ENCODE measurements at places on chromosomes 13 and 19.

GRCh38 chr19:34402074-34402600 lies 2.1 kb upstream of the PDCD2L start:
- DNase-seq = no peak

GRCh38 chr19:36850559-36851442 lies at the start of gene ZNF345:
Gene ZNF345, plus strand, starts transcription at chr19:36850876. Its CDS starts 25,955 bp downstream, at chr19:36876831.
- DNase-seq = peak; percentile 94

GRCh38 chr19:48842789-48843162 lies 6.5 kb upstream of the HSD17B14 start:
- no peak for DNase-seq

DNA sequence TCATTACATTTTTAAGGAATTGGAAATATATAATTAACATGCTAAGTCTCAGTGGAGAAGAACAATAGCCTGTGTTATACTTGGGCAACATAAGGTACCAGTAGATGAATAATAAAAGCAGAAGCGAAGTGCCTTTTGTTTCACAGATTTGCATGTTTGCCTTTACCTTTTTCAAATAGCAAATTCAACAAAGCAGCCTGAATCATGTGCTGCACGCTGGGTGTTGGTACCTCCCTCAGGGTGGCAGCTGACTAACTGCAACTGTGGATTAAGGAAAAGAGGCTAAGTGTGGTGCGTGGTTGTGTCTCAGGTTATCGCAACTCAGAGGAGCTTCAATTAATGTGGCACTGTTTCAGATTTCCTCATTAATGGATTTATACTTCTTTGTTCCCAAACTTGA lies 189.0 kb downstream of the LMO7 start:
- DNase-seq = no peak

DNA sequence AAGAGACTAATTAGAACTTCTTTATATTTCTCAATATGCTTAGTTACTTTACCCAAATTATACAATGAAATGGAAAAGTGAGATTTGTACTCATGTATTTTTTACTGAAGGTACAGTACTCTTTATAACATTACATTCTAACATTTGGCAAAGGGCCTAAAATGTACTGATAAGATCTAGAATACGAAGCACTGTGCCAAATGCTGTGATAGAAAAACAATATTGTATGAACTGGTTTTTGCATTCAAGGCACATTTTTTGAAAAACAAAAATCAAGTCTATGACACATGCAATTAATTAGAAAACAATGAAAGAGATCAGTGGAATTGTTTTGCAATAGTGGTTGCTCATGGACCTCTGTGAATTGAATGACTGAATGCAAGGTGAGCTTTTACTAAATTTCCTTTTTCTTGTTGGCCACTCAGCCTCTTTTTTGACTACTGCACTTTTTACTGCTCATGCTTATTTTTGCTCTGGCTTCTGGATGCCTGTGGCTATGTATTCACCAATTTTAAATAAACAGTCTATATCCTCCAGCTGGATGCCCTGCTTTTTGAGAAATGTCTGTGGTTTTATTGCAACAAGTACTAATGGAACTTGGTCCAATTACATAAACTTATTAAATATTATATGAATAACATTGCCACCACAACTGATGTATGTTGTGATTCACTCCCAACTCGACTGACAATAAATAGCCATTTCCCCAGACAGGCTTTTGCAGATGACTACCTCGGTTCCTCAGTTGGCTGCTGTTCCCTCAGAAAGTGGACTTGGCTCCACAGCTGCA lies 41.4 kb upstream of the OBI1 start:
- DNase-seq = no peak

DNA sequence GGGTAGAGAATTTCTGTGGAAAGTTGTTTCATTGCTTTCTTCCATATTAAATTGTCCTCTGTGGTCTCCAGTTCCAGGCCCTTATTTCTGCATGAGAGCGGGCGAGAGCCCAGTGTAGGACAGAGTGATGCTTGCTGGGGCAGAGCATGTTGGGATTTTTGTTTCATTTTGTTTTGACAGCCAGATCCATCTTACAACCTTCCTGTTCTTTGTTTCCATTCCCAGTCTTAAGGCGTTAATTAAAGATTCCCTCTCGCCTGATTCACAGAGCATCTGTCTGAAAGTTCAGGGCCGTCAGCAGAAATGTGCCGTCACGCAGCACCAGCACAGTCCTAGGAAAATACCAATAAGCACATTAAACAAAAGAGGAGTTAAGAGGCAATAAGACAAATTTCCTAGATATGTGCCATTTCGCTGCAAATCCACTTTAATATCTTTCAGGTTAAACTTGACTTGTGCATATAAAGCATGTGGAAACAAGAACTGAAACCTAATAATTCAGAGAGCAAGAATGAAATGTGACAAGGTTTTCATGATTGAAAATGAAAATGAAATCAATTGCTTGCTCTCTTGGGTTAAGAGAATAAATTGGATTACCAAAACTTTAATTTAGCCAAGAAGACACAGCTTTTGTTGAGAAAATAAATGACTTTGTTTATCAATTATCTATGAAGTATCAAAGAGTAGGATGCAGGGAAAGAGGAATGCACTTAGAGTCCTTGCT lies 210.7 kb upstream of the SLC10A2 start:
- no peak for DNase-seq

GRCh38 chr19:33778089-33778791 lies 18.4 kb upstream of the KCTD15 start:
- DNase-seq = peak; percentile 63

DNA sequence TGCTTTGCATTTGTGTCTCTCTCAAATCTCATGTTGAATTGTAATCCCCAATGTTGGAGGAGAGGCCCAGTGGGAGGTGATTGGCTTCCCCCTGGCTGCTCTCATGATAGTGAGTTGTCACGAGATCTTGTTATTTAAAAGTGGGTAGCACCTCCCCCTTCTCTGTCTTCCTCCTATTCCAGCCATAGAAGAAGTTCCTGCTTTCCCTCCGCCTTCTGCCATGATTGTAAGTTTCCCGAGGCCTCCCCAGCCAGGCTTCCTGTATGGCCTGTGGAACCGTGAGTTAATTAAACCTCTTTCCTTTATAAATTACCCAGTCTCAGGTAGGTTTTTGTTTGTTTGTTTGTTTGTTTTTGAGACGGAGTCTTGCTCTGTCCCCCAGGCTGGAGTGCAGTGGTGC lies 3.8 kb downstream of the LILRA4 start:
- DNase-seq = no peak

- no peak for DNase-seq
Observed at GRCh38 chr13:97435323-97435722, 1.4 kb downstream of the RAP2A start.

DNA sequence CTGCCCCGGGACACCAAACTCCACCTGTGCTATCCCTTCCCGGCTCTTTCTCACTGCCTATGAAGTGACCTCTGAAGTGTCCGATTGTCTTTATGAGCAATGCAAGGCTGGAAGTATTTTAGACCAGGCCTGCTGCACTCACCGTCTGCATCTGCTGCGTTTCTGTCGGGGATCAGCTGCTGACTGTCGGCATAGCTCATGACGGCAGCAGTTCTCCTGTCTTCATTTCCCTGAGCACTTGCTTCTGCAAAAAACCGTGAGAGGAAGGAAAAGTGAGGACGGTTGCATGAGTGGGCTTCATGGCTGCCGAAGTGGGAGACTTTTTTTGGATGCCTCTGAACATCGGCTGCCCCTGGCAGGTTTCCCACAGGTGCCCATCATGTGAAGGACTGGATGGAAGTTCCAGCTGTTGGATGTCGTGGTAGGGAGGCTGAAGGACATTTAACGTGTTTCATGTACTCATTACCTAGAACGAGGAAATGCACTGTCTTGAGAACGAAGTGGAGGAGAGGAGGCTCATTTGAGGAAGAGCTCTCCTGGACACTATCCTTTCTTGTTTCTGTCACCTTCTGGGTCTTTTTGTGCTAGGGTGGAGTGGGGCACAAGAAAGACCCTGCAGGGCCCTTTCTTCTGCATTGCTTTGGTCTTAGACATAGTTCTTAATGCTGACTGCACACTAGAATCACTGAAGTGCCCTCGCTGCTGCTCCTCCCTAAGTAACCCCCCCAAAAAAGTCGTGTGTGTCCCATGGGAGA lies 94.7 kb downstream of the RNASEH2B start:
- DNase-seq = no peak

- DNase-seq = no peak
Observed at GRCh38 chr19:19217099-19217498, 5.3 kb downstream of the NCAN start.

DNA sequence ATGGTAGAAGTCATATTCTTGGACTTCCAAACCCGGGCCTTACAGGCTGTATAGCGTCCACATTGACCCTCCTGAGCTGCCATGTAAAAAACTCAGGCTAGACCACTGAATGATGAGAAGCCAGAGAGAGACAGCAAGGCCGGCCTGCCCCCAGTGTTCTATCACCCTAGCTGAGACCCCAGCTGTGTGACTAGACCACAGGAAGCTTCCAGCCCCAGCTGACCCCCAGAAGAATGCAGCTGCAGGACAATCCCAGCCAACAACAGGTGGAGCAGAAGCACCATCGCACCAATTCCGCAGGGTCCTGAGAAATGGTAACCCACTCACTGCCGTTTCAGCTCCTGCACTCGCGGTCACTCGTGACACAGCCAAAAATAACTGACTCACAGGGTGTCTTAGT lies 2.9 kb upstream of the ATP11A start:
- DNase-seq = no peak

- no peak for DNase-seq
Observed at GRCh38 chr13:79799059-79799867, 318.3 kb downstream of the NDFIP2 start.

DNA sequence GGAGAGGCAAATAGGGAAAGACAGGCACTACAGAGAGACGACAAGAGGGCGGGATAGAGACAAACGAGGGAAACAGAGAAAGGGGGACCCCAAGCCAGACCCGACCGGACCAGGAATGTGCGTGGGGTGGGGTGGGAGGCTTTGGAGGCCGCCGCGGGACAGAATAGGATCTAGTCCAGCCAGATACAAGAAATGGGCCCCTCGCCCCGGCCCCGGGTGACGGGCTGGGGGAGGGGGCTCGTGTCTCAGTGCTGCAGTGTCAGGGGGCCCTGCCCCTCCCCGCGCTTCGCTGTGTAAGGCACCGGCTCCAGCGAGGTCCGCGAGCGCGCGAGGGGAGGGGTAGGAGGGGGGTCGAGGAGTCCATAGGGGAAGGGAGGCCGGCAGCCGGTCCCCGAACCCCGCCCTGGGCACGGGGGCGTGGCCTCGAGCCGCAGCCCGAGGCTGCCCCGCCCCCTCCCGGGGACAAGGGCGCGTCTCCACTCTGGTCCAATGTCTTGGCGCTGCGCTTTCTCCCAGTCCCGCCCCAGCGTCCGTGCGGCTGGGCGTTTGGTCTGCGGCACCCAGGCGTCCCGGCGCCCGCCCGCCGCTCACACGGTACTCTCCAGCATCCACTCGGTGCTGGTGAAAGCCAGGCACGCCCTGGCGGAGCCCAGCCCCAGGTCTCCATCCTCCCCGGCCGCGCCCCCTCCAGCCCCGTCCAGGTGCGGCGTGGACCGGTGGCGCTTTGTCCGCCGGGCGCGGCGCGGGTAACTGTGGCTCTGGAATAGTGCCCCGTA lies 11.0 kb downstream of the IFNL1 start:
- DNase-seq = no peak

DNA sequence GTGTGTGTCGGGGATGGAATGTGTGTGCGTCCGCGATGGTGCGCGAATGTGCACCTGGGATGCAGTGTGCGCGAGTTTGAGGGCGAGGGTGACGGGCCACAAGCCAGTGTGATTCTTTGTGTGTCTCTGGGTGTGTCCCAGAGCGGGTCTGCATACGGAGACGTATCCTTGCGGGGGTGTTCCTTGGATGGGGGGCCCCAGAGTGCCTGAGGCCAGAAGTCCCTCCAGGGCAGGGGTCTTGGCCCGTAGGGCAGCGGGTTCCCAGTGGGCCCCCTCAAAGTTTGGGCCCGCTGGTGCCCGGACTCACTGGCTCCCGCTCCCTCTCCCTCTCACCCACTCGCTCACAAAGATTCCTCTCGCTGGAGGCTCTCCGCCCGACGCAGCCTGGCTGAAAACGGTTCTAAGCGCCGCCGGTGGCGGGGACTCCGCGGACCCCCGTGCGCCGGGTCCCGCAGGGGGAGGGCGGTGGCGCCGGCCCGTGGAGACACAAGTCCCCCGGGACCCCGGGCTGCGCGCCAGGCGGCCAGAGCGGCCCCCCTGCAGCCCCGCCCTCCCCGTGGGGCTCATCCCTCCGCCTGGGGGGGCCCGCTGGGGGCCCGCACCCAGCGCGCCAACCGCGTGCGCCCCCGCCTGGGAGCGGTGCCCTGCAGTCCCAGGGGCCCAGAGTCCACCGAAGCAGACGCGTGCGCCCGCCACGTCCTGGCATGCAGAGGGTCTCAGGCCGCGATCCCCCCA lies 886 bp downstream of the CRLF1 start:
- DNase-seq = no peak

- peak; percentile 27 for DNase-seq
Observed at GRCh38 chr13:97194479-97194878, 27.7 kb upstream of the MBNL2 start.

DNA sequence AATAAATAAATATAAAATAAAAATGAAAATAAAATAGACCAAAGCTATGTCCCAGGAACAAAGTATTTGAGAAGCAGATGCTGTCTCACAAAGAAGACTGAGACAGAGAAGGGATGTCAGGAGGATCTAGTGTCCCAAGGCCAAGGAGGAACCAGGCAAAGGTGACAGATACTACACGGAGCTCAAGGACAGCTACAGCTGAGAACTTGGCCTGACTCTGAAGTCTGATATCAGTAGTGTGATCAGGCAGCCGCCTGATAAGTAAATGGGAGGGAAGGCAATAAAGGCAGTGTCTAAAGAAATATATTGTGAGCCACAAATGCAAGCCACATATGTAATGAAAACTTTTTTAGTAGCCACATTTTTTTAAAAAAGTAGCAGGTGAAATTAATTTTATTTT lies 20.4 kb upstream of the NANOS3 start:
- DNase-seq = no peak

DNA sequence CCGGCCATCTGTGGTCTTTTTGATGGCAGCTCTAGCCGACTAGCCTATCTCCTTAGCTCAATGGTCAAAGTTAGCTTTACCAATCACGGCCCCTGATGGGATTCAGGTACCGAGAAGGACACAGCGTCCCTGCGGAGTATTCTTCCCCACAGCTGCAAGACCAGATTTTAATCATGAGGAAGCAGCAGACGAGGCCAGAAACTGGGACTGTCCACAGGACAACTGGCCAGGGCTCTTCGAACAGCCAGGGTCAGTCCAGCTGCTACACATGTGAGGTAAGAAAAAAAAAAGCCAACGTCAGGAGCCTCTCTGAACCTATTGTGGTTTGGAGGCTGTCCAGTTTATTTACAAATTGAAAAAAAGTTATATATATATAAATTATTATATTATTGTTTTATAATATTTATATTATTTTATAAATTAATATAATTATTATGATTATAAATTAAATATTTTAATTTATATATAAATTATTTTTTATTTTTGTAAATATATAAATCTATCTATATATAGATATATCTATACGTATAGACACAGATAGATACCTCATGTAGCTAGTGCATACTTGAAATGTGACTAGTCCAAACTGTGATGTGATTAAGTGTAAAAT lies 10.8 kb downstream of the RINL start:
- DNase-seq = no peak

Measured in spinal cord (tissue), 10 donors.